Stimulated activated CD8-positive, alpha-beta memory T cell treated with anti-CD3 and anti-CD28 coated beads, Interleukin-7, amount 100 ng/mL, for 1 hour (primary cell): ENCODE measurements at places on chromosomes 7 and 10.

DNA sequence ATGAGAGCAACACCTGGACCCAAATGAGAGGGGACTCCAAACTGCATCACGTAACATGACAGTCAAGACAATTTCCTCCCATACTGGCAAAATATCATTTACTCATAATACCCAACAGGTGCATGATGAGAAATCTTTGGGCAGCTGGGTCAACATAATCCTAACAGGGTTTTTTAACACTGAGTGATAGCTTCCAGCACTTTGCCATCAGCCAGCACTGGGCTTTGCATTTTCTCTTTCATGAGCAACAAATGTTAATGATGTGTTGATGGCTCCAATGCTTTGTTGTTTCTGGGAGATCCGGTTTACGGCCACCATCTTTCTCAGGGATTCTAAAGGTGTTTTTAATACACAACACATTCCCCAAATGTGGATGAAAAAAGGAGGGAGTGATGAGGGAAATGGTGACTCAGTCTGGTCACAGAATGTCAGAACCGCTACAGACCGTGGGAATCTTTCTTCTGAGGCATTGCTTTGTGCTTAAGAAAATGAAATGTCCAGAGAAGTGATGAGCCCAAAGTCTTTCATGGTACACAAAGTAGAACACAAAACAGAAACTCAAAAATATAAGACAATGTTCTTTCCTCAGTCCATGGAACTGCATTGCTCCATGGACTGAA, 705.7 kb upstream of the IGFBP3 start:
- DNase-seq: no peak

- DNase-seq: no peak
Measured at GRCh38 chr7:668139-668931, 58.2 kb upstream of the DNAAF5 start.

- no peak for DNase-seq
Measured at GRCh38 chr7:78066599-78066998, 268.0 kb downstream of the PHTF2 start.

GRCh38 chr10:30072068-30072467, 12.7 kb upstream of the JCAD start:
- no peak for DNase-seq

DNA sequence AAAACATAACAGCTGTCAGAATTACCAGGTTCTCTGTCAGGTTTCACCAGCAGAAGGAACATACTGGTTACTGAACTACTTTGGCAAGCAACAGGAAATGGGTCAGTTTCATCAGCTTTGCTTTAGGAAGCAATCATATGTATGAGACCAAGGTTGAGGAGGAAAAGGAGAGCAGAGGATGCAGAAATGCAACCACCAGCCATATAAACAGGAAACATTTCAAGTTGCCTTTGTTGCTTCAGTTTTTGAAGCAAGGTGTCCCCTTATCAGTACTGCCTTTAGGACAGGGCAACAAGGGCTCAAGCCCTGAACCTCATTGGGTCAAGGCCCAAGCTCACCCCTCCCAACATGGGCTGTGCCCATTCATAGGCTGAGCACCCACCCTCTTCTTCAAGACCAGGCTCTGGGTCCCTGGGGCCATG, 10.2 kb downstream of the HIPK2 start:
- DNase-seq: no peak

- DNase-seq: no peak
Measured at GRCh38 chr10:58335306-58336005, 650 bp downstream of the UBE2D1 start.

DNA sequence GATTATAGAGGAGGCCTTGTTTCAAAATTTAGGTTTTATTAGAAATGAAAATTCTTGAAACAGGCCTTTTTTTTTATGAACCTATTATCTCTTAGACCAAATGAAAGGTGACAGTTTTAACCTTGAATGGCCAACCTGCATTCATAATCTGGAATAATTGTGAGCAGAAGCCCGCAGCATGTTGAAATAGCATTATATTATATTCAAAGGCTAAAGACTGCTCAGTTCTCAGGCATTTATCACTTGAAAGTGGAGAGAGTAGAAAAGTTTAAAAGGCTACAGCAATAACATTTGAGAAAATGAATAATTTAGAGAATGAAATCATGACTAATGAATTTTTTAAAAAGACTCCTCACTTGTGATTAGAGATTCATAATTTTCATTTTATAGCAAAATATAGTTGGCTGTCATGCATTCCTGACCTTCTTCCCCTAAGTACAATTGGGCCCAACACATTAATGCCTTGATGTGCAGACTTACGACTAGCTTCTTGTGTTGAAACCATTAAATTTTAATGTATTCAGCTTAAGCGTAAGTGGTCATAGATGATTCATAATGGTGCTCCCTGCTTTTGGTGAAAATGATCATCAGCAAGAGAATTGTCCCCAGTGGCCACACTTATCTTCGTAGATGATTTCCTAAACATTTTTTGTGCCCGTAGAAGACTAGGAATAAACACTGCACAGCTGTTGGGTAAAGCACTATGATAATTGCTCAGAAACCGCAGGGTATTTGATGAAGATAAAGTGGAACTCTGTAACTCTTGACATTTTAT, 346.6 kb upstream of the BMPER start:
- DNase-seq: no peak

GRCh38 chr10:122968698-122969097, 11.5 kb upstream of the PSTK start:
- no peak for DNase-seq

DNA sequence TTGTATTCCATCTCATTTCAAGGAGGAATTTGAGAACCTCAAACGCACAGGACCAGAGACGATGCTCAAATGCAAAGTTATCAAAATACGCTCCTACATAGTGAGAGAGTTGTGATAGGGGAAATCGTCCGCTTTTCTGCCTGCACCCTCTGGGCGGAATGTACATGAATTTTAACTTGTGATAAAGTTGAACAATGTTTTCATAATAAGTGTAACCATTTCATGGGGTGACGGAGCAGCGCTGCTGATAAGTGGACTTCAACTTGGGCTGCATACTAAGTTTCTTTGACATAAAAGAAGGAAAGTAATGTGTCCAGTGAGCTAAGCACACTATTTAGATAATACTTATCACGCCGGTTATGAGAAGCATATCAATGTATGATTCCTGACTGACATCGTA, 497.5 kb upstream of the MGMT start:
- no peak for DNase-seq

GRCh38 chr7:47304727-47305719, 276.9 kb downstream of the TNS3 start:
- DNase-seq: no peak

DNA sequence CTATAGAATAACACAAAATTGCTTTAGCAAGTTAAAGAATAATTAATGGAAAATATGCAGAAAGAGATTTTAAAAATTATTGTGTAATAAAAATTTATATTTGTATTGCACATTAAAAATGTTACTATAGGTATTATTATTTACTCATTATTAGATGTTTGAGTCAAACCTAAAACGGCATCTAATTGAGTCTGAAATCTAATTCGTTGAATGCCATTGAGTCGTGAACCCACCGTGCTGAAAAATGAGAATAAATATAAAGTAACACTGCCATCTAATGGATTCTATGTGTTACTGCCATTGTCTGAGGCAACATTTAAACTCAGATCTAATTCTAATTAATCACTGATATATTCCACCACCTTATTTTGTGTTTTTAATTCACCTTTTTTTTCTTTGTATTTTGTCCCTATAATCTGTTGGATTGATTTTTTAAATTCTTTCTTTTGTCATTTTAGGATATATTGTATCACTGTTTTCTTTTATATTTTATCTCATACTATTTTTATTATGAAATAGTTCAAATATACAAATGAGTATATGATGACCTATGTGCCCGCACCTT, 62.2 kb downstream of the SAMD9 start:
- no peak for DNase-seq

- no peak for DNase-seq
Measured at GRCh38 chr7:137731436-137731835, 115.3 kb downstream of the DGKI start.

GRCh38 chr7:4156190-4156589, 525.9 kb upstream of the FOXK1 start:
- no peak for DNase-seq

GRCh38 chr7:116315293-116315692, 105.0 kb downstream of the TES start:
- DNase-seq: no peak

- no peak for DNase-seq
Measured at GRCh38 chr7:17849504-17849903, 90.8 kb downstream of the SNX13 start.

DNA sequence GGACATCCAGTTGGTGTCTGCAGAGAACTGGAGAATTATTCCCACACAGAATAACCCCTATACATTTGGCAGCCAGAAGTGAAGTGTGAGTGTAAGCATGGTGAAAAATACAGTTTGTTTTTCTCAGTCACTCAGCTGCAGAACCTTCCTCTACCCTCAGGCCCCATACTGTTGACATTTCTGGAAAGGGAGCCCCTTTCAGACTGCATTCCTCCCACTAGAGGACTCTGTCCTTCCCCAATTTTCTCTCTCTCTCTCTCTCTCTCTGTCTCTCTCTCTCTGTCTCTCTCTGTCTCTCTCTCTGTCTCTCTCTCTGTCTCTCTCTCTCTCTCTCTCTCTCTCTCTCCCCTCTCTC, 86.8 kb upstream of the STEAP1B start:
- DNase-seq: no peak

DNA sequence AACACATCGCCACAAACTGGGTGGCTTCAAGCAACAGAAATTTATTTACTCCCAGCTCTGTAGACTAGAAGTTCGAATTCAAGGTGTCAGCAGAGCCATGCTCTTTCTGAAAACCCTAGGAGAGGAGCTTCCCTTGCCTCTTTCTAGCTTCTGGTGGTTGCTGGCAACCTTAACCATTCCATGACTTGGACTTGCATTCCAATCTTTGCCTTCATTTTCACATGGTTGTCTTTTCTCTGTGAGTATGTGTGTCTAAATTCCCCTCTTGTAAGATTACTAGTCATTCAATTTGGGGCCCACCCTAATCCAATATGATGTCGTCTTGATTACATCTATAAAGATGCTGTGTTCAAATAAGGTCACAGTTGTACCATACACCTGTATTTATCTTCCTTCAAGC, 65.9 kb upstream of the PRKG1 start:
- DNase-seq: no peak

- DNase-seq: peak; percentile 23
Measured at GRCh38 chr7:157568770-157569584, 232.2 kb downstream of the DNAJB6 start.
